DMS79 (cell line): ENCODE measurements at places on chromosomes 3 and 15.

DNA sequence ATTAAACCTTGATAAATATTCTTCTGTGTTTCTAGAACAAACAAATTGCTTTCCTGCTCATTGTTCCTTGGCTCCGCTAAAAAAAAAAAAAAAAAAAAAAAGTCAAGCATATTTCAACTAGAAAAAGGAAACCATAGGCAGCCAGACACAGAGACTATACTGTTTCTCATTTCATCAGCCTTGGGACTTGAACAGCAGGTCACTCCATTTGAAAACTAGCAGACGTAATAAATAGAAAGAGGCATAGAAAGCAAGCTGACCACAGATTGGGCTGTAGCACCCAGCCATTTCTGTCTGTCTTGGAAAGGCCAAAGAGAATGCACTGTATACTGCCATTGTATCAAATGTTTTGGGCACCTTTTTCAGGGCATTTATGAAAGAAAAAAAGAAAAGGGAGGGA, 697.1 kb downstream of the NLGN1 start:
- no peak for DNase-seq

- DNase-seq = no peak
Observed at GRCh38 chr3:42130329-42131070, 39.3 kb downstream of the TRAK1 start.

GRCh38 chr15:67383899-67384298, 129.3 kb downstream of the IQCH start:
- DNase-seq = no peak

DNA sequence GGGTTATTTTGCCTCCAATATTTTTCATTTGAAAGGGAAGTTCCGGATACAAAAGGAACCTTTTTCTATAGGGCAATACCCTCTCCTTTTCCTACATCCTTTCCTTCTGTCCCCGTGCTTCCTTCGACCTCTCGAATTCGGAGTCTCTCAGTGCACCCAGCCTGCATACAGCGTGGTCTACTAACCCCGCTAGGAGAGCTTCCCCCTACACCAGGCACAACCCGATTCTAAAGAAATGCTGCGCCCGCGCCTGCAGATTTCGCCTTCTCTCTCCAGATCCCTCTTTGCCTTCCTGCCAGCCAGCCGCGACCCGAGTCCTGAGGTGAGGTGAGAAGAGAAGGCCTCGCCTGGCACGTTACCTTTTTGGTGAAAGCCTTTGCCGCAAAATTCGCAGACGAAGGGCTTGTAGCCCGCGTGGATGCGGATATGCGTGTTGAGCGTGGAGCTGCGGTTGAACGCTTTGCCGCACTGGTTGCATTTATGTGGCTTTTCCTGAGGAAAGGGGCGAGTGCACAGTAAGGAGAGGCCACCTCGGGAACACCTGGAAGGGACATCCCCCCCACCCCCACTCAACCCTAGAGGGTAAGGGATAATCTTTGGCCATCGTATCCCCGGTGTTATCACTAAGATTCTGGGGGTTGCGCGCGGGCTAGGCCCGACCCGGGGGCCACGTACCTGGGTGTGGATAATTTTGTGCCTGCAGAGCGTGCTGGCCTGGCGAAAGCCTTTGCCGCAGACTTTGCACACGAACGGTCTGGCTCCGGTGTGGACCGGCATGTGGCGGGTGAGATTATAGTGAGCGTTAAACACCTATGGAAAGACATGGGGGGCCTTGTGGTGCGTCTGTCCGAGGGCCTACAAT, 2.3 kb downstream of the FEZF2 start:
- no peak for DNase-seq
